Liver (tissue), 10 donors: ENCODE measurements at places on chromosomes 13 and 19. TPM values are rescaled to one million over a fixed set of nuclear protein-coding genes. Genes with fewer than 3 reads are reported as not detected.

Gene PRKACA
- polyA plus RNA-seq = 72.4 TPM

Gene SIAH3
- polyA plus RNA-seq = not detected

Gene MRPL4
- 44.0 TPM for polyA plus RNA-seq

Gene KCNC3
- polyA plus RNA-seq = 1.6 TPM

Gene MAP4K1
- polyA plus RNA-seq = 0.89 TPM

Gene ZNF420
- 2.3 TPM for polyA plus RNA-seq

Gene IGSF23
- 11.4 TPM for polyA plus RNA-seq

Gene PCSK4
- polyA plus RNA-seq = 0.60 TPM

Gene SERTM1
- polyA plus RNA-seq = not detected

- DNase-seq = no peak
Observed at GRCh38 chr19:21264891-21265290, 64.3 kb downstream of the ZNF708 start.

- DNase-seq = no peak
Observed at GRCh38 chr13:111239764-111240670, 80.4 kb upstream of the TEX29 start.

GRCh38 chr13:107271227-107271626, 703.3 kb upstream of the ARGLU1 start:
- no peak for DNase-seq

DNA sequence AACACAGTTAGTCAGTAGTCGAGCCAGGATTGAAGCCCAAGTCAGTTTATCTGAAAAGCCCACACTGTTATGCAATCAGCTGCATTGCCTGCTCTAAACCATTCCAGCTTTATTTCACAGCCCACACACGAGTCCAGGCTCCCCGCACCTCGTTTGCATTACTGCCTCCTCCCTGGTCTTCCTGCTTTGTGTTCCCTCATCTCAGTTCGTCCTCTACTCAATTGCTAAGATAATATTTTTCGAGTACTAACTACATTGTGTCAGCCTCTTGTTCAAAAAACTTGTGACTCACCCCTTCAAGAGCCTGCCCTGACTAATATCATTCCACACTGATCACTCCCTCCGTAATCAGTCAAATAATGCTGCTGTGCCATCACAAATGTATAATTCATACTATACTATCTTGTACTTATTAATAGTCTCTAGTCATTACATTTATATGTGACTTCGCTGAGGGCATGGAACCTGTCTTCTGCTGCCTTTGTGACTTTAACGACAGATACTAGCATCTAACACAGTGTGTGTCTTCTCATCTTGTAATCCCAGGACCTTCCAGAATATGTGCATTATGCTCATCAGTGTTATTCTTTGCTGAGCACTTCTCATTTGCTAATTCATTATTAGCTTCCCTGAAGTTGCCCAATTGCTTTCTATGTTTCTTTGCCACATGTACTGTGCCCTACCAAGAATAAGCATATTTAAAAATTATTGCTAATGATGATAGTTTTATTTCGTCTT, 26.2 kb upstream of the WDFY2 start:
- no peak for DNase-seq

GRCh38 chr19:10817291-10818038, 18.5 kb downstream of the TMED1 start:
- no peak for DNase-seq

- DNase-seq = no peak
Observed at GRCh38 chr19:42422092-42422900, 4.9 kb downstream of the LIPE start.

DNA sequence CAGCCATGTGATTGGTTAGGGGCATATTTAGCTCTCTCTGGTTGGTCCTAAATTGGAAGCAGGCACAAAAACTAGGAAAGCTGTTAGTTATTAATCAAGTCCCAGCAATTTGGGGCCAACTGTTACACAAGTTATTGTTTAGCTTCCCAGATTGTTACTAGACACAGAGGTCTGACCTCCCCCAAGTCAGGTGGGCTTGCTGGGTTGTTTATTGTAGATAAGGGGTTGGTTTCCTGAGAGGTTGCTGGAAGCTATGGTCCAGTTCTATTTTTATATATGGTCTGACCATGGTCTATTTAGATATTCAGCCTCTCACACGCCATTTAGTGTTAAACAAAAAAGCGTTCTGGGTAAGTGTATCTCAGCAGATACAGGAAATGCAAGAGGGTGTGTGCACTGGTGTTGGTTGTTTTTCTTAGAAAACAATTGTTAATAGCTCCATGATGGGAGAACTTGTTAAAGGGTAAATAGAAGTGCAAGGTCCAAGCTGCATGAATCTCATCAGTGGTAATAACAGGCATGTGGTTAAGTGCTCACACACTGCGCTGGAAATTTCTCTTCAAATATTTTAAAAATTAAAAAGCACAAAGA, 150.0 kb downstream of the RAP2A start:
- no peak for DNase-seq

- DNase-seq = no peak
Observed at GRCh38 chr19:1884291-1884718, 991 bp downstream of the ABHD17A start.

DNA sequence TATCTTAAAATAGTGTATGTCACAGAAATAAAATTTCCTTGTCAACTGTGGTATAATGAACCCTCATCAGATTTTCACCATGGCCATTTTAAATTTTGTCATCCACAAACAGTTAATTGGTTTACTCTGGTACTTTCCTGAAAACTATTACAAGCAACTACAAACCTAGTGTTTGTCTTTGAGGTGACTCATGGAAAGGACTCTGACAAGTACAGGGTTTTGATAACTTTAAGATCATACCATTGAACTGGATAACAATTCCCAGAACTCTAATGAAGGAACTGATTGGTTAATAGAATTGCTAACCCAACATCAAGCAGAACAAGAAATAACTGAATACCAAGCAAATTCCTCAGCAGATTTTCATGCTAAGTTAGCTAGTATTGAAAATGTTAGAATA, 237.7 kb upstream of the IPO5 start:
- DNase-seq = no peak

- no peak for DNase-seq
Observed at GRCh38 chr13:106637519-106637918, 69.6 kb upstream of the ARGLU1 start.

DNA sequence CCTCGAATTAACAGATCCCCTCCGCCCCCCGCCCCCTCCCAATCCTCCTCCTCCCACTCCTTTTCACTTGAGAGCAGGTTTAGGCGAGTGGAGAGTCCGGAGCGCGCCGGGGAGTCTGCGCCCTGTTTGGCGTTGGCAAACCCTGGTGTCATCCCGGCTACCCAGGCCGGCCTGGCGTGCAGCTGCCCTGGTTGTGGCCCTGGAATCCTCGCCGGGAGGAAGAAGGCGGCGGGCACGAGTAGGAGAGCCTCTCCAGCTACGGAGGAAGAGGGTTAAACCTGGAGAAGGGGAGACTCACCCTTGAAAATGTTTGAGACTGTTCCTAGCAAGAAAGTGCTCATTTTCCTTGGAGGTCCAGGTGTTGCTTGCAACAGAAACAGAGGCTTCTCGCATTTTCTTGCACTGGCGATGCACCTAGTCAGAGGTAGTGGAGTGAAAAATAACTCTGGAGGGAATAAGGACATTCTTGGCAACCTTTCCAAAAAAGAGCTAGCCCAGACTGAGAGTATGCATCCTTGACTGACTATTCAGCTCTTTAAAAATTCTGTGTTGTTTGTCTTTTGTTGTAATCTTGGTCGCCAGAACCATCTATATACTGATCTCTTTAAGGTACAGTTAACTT, 1.3 kb upstream of the SOX21 start:
- DNase-seq = no peak

DNA sequence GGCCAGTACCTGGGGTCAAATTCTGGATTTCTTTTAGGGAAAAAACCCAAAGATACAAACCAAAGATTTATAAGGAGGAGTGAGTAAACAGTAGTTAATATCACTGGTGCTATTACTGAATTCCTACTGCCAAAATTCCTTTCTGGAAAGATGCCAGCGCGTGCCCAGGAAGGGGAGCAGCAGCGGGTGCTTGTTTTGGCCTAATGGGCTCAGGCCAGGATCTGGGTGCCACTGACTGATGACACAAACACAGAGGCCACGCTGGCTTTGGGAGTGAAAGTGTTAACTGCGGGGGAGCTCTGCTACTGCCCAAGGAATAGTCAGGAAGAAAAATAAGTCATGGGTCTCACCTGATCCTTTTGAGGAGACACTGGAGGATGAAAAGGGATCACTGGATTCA, 61.2 kb downstream of the KLF2 start:
- no peak for DNase-seq

- DNase-seq = no peak
Observed at GRCh38 chr19:29624489-29625185, 18.6 kb downstream of the POP4 start.
